ENCODE measurements at places on chromosomes 11 and 22.

DNA sequence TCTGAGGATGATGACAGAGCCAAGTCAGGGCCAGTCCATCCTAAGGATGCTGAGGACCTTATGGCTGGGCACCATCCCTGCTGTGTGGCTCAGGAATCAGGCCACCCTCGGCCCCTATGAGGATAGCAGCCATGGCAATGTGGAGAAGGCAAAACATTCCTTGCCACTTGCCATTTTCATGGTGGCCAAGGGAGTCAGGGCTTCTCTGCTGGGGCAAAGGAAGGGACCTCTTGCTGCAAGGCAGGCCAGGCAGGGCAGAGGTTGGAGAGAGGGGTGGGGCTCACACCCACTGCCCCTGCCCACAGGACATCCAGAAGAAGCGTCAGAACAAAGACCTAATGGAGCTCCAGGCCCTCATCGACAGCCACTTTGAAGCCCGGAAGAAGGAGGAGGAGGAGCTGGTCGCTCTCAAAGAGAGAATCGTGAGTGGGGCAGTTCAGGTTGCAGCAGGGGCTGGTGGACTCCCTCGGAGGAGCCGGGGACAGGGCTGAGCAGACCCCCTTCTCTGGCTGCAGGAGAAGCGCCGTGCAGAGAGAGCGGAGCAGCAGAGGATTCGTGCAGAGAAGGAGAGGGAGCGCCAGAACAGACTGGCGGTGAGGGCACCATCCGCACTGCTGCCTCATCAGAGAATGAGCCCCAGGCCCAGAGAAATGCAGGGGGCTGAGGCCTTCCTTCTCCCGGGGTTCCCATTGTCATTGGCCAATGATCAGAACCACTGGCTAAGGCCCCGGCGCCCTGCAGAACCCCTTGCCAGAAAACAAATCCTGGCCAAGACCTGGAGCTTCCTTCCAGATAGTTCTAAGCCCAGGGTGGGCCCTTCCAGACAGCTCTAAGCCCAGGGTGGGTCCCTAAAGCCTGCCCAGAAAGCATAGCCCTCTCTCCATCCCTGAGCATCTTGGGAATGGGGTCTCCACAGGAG is 13.5 kb upstream of the MRPL23 start:
- DNase-seq, result no peak

GRCh38 chr11:68946416-68947090 is 34.2 kb downstream of the MRGPRD start:
- DNase-seq, result no peak

- no peak for DNase-seq
Observed at GRCh38 chr11:50412832-50413231, 380.2 kb downstream of the OR4C45 start.

DNA sequence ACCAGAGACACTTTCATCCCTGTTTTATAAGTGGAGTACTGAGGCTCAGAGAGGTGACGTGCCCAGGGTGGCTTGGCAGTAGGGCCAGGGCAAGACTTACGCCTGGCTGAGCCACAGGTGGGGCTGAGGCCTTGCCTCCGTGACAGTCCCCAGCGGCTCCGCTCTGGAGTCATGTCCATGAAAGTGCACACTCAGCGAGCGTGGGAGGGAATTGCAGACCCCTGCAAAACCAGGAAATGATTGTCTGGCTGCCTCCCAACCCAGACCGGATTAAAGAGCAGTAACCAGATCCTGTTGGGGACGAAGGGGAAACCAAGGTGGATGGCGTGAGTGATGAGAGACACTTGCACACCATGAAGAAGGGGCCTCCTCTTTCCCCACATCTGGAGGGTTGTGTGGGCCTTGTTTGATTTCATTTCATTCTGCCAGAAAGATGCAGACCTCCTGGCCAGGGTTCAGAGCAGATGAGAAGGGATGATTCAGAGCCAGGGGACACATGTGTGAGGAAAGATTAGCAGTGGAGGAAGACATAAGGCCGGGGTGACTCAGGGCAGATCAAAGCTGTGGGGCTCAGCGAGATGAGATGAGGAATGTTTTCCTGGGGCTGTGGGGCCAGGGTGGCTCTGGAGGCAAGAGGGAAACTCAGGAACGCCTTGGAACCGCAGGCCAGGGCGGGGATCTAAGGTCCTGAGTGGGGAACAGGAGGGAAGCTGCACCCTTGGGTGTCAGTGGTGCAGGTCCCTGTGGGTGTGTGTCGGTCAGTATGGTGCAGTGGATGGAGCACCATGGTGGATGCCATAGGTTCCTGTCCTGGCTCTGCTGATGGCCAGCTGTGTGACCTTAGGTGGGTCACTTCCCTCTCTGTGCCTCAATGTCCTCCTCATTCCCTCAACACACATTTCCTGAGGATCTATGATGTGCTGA is 29.9 kb upstream of the LRRC32 start:
- no peak for DNase-seq
